ENCODE measurements at places on chromosomes 6 and 20.

DNA sequence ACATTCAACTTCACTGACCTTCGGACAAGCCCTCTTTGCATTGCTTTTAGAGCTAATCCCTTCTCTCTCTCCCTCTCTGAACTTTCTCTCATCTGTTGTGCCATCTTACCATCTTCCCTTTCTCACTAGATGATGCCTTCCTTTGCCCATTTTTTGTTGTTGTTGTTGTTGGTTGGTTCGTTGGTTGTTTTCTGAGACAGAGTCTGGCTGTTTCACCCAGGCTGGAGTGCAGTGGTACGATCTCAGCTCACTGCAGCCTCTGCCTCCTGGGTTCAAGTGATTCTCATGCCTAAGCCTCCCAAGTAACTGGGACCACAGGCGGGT is 18.8 kb downstream of the MAP3K5 start:
- DNase-seq: no peak

DNA sequence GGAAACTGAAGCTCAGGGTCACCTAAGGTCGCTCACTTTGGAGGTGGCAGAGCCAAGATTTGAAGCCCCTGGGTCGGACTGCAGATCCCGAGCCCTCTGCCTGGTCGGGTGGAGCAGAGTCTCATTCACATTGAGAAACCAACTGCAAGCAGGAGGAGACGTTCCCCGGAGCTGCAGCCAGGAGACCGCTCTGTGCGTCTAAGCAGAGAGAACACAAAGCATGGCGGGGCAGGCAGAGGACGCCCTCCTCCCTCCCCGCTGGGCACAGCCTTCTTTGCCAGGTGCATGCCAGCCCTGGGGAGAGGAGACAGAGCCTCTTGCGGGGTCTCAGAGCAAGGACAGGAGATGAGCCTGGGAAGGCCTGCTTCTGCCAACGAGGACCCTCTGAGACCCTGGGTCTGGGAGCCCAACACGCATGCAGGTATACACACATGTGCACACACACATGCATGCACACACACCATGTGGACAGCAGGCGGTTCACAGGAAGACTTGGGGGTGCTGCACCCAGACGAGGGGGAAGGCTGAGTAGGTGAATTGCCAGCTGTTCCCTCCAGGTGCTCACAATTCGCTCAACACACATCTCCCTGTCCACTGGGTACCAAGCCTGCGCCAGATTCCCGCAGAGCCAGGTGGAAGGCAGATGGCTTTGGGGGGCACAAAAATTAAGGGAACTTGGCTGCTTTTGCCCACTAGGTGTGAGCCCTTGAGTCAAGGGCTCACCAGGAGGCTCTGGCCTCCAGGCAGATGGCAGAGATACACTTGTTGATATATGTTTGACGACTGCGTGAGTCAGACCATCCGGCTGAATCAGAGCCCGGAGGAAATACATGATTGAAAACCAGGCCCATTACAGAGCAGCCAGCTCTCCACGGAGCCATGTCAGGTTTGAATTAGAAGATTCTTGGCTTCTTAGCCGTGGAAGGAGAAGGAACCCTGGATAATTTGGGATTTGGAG is 5.5 kb upstream of the NTSR1 start:
- peak; percentile 38 for DNase-seq

DNA sequence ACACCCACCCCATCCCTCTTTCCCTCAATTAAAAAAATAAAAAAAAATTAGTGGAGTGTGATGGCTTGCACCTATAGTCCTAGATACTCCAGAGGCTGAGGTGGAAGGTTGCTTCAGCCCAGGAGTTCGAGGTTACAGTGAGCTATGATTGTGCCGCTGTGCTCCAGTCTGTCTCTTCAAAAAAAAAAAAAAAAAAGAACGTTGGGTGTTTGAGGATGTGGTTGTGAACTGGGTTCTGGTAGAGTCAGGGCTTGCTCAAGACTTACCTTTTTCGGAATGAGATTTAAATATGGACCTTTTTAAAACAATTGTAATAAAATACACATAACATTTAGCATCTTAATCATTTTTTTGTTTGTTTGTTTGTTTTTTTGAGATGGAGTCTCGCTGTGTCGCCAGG is 211.9 kb downstream of the OR2B2 start:
- no peak for DNase-seq

DNA sequence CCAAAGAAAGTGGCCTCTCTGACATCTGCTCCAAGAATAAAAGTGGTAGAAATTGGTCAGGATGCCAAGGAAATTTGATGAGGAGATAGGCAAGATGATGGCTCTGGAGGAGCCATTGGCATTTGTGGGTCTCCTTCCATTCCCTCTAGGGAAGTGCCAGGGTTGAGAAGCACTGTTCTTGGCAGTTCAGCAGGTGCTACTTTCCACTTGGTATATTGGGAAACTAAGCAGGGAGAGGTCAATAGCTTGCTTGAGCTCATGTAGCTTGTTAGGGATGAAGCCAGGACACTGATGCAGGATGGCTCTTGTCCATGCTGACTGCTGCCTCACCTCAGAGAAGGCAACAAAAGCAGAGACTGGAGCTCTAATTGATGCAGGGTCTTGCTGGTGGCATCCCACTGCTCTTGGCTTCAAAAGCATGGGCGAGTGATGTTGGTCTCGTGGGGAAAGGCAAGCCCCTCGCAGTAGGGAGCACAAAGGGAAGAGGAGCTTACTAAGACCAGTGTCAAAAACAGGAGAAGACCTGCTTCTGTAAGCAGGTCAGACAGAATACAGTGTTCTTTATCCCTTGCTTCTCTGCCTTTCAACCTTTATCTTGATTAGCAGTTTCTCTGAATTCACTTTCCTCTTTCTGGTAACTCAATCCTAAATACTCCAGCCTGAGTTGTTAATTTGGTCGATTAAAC is 73.1 kb upstream of the RIPOR2 start:
- DNase-seq: no peak

DNA sequence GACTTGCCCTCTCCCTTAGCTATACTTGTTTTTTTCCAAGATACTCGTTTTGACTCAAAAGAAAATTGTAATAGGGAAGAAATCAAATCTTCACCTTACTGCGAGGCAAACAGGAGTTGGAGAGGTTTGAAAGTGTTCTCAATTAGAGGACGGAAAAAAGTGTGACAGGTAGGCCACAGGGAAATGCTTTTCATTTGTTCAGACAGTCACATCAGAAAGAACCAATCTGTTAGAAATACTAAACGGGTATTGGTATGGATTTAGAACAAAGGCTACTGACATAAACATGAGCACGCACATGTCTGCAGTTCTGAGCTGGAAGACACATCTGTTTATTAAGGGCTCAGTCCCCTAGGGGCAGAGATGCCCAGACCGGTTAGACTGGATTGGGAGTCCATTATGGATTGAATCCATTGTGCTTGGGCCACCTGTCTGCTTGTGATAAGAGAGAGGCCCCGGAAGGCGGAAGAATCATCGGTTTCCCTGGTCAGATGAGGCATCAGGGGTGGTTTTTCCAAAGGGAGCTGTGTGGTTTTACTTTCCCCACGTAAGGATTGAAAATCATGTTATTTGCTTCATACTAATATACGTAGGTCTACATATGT is 220.9 kb upstream of the MYLIP start:
- DNase-seq: no peak

- no peak for DNase-seq
Observed at GRCh38 chr20:5156675-5157448, 30.1 kb downstream of the CDS2 start.

DNA sequence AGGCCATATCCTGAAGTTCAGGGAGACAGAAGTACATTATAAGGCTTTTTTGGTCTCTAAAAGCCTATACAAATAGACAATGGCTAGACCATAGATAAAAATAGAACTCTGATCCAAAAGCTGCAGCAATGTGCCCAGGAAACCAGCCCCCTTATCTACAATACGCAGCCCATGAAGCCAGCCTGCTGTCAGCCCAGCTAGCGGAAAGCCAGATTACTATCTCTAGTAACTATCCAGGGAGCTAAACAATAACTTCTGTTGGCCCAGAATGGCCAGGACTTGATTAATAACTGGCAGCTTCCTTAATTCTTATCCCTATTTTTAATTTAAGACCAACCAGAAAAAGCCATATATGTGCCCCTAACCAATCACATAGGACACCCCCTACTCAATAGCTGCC is 160.4 kb upstream of the SMLR1 start:
- DNase-seq: no peak

GRCh38 chr6:14765106-14765505 is 480.8 kb upstream of the JARID2 start:
- no peak for DNase-seq

All from stimulated activated CD4-positive, alpha-beta T cell treated with anti-CD3 and anti-CD28 coated beads, Interleukin-1b, Interleukin-23, amount 100 ng/mL, for 48 hours (primary cell).